ENCODE measurements at places on chromosomes 7 and 10. TPM values are rescaled to one million over a fixed set of nuclear protein-coding genes. Genes with fewer than 3 reads are reported as not detected.

Gene CDK1
- total RNA-seq, result 13.1 TPM

Gene SPDYE8
- total RNA-seq, result not detected

Gene RHOBTB1
- 16.0 TPM for total RNA-seq

Gene C7orf33
- not detected for total RNA-seq

Gene SFTPA2
- total RNA-seq, result not detected

Gene AKR1C8
- total RNA-seq, result not detected

Gene SRGN
- 30.0 TPM for total RNA-seq

Measured in osteocyte (in vitro differentiated cells).